ENCODE measurements at places on chromosomes 5 and 9. TPM values are rescaled to one million over a fixed set of nuclear protein-coding genes. Genes with fewer than 3 reads are reported as not detected.
A peak's percentile ranks its signal among the peaks of the same experiment; 100 is the strongest.

- DNase-seq: no peak
Observed at GRCh38 chr9:117268847-117269446, 145.9 kb downstream of the ASTN2 start.

DNA sequence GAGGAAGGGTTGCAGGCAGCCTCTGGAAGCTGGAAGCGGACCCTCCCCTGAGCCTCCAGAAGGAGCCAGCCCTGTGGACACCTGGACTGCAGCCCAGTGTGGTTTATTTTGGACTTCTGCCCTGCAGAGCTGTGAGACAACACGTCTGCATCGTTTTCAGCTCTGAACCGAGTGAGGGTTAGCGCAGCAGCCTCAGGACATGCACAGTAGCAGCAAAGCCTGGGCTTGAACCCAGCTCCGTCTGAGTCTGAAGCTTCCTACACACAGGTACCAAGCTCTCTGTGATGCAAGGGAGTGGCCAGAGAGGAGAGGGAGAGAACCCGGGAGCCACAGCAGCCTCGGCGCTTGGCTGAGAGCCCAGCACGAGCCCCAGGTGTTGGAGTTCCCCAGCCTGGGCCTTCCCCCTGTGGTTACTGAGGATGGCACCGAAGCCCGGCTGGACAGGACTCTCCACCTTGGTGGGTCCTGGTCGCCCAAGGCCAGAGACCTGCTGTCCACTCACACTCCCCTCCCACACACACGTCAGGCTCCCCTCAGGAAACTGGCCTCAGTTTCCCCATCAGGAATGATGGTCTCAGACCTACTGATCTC, 128.2 kb downstream of the OLFM1 start:
- peak; percentile 5 for DNase-seq

DNA sequence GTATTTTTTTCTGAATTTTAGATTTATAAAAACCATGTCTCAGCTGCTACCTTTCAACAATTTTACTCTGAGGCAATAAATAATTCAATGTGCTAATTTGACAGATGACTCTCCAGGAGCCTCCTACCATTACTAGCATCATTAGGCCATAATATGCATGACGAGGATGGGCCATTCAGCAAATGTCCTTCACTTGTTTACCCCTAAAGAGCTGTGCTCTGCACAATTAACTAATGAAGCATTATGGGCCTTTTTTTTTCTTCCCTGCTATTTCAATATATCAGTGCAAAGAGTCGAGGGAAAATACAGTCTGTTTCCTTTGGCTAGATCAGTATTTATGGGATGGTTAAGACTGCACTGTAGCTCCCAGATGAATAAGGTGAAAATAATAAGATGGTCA, 627.2 kb downstream of the ISL1 start:
- no peak for DNase-seq

- DNase-seq: peak; percentile 53
Observed at GRCh38 chr5:160061770-160062169, 52.8 kb downstream of the TTC1 start.

GRCh38 chr5:155765715-155766114, 561.2 kb upstream of the SGCD start:
- no peak for DNase-seq

DNA sequence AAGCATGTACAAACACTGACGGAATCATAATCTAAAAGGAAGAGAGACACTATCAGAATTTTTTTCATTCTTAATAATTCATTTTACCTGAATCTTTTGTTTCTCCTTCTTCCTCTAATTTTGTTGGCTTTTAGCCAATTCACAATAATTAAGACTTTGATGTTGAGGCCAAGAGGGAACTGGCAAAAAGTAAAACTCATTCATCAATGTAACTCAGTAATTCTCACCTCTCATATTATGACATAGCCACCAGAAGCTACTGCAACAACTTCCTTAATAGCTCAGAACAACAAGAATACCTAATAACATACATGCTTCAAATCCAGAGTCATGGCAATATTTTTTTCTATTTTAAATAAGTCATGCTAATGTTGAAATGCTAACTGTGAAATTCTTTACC, 64.5 kb downstream of the MCTP1 start:
- DNase-seq: no peak

AFAP1L1 gene
- 6.9 TPM for total RNA-seq

All from WTC11 (cell line).